ENCODE measurements at places on chromosomes 7 and 10.

DNA sequence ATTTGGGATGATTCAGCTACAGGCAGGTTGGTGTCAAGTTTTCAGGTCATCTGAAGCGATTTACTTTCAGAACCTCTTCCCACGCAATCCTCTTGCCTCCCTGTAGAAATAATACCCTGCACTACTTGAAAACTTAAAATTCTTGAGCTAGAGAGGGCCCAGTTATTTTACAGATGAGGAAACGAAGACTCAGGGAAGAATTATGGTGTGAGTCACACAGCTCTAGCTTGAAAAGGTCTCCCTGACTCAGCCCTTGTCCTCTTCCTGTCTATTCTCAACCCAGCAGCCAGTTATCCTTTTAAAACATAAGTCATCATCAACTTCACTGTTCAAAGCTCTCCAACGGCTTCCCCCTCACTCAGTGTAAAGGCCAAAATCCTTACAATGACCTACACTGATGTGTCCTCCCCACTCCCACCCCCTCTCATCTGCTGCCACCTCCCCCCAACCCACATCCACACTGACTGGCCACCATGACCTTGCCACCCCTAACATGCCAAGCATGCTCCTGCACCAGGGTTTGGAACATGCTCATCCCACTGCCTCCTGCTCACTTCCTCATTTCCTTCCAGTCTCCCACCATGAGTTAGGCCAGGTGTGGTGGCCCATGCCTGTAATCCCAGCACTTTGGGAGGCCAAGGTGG, 3.4 kb downstream of the DNMBP start:
- DNase-seq = no peak

GRCh38 chr7:130147710-130148325, 57.4 kb downstream of the TMEM209 start:
- no peak for DNase-seq

GRCh38 chr7:16929146-16929762, 47.5 kb upstream of the AGR3 start:
- DNase-seq = no peak

- DNase-seq = no peak
Observed at GRCh38 chr10:1677307-1677939, 59.9 kb downstream of the ADARB2 start.

DNA sequence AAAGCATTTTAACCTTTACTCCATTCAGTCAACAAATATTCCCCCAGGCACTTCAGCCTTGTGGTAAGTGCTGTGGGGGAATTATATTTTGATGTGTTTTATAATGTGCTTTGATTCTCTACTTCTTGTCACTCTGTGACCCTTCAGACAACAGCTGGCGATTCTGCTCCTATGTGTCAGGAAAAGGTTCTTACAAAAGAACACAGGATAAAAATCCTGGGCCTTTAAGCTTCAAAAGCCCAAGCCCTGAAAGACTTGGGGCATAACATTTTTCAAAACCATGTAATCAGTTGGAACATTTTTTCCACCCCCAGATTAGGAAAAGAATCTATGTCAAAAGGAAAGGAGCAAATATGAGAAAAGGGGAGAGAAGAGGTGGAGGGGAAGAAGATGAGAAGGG, 37.8 kb upstream of the LRRC17 start:
- DNase-seq = no peak

DNA sequence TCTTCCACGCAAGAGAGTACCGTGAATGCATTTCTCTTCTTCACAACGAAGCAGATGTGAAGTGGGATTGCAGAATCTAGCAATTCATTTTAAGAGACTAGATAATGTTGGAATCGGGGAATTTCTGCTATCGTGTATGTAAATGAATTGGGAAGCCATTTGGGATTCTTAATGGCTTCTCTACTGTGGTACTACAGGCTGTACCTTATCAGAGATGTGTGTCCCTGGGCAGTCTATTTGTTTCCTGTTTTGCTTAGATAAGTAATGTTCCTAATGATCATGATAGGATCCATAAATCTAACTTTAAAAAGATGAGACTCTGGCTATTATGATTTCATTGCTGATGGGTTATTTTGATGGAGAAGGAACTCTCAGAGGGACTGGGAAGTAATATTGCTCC, 320.6 kb downstream of the REEP3 start:
- DNase-seq = no peak
